ENCODE measurements at places on chromosomes 16 and 17.

GRCh38 chr17:5439446-5439764 lies 450 bp upstream of the C1QBP start:
- no peak for DNase-seq

- no peak for DNase-seq
These were observed 26.4 kb upstream of the MRPS23 start for GRCh38 chr17:57876023-57876865.

- DNase-seq: no peak
These were observed 8.6 kb downstream of the COG1 start for GRCh38 chr17:73201215-73202069.

- DNase-seq: no peak
These were observed 27.5 kb upstream of the HELZ start for GRCh38 chr17:67272312-67273047.

GRCh38 chr17:29283496-29283895 lies 10.5 kb downstream of the NUFIP2 start:
- DNase-seq: no peak

DNA sequence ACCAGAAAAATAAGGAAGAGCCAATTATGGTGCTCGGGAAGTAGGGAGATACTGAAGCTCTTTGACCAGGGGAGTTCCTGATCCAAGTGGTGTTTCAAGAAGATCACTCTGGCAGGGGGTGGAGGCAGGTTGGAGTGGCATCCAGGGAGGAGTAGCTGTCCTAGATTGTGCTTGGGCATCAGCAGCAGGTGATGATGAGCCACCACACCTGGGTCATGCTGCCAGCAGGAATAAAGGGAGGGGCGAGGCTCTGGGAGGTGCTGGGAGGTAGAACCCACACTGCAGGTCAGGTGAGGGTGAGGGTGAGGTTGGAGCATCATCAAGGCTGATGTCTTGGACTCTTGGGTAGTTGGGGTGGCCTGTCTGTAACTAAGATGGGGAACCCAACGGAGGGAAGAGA lies 35.4 kb upstream of the ADGRG1 start:
- DNase-seq: no peak

- no peak for DNase-seq
These were observed 690.1 kb downstream of the WWOX start for GRCh38 chr16:78789561-78789960.

DNA sequence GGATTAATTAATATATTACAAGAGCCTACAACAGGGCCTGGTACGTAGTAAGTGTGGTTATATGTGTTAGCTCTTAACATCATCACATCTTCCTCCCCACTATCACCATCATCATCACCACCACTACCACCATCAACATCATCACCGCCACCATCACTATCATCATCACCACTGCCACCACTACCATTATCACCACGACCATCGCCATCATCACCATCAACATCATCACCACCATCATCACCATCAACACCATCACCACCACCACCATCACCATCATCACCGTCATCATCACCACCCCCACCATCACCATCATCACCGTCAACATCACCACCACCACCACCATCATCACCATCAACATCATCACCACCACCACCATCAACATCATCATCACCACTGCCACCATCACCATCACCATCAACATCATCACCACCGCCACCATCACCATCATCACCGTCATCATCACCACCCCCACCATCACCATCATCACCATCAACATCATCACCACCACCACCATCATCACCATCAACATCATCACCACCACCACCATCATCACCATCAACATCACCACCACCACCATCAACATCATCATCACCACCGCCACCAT lies 7.8 kb upstream of the IL4R start:
- no peak for DNase-seq

GRCh38 chr16:86710602-86710950 lies 132.2 kb downstream of the FOXL1 start:
- no peak for DNase-seq

DNA sequence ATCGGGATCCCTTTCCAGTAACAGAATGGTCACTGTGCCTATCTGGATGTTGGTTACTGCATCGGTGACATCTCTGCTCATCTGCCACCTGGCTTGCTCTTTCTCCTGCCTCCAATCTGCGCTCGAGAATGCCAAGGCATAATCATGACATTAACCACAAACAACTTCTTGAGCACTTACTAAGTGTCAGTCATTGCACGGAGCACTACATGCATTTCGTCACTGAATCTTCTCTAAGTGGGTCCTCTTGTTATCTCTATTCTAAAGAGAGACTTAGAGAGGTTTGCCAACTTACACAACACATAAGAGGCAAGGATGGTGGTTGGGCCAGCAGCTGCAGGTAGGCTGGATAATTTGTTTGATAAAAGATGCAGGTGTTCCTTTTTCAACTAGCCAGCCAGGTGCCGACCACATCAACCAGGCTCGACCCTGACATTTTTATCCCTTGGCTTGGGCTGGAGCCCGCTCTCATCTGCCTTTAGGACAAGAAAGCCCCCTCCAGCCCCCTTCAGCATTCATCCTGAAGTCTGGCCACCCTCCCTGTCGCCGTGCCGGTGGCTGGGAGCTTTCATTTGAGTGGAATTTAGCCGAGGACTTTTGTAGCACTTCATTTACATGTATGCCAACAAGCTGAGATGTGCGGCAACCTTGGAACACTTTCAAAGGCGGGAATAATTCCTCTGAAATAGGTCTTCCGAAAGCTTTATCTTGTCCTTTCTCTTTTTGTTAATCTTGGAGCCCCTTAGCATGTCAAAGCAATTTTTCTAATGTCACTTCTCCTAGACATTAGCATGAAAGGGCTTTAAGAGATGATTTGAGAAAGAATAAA lies 89.3 kb upstream of the NKD1 start:
- no peak for DNase-seq

GRCh38 chr17:280901-281300 lies 71.7 kb downstream of the RPH3AL start:
- no peak for DNase-seq

- no peak for DNase-seq
These were observed 12.2 kb downstream of the C16orf95 start for GRCh38 chr16:87304951-87305350.

DNA sequence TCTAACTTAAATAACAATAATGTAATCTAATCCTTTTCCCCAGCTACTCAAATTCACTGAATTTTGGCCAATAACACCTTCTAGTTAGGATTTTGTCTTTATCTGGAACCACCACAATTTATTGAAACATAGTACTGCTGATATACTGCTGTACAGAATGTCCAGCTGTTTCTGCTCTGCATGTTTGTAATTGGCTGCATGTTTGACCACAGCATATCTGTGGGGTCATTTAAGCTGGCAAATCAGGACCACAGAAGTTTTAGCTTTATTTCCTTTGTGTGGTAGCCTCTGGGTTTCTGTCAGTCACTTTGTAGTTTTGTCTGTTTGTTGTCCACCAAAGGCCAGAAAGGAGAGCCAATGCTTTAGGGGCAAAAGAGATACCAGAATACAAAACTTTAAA lies 22.2 kb upstream of the RAB11FIP4 start:
- no peak for DNase-seq

DNA sequence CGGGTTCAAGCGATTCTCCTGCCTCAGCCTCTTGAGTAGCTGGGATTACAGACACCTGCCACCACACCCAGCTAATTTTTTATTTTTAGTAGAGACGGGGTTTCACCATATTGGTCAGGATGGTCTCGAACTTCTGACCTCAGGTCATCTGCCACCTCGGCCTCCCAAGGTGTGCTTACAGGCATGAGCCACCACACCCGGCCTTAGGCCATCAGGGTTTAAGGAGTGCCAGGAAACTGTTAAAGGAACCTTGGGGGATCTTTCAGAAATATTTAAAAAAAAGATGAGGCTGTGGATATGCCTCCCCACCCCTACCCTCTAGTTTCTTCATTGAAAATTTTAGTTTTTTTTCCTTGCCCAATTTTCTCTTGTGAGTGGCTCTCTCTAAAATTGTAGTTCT lies 31.4 kb upstream of the UBE2G1 start:
- DNase-seq: no peak

- DNase-seq: no peak
These were observed 10.4 kb upstream of the CHMP6 start for GRCh38 chr17:80981062-80981902.

DNA sequence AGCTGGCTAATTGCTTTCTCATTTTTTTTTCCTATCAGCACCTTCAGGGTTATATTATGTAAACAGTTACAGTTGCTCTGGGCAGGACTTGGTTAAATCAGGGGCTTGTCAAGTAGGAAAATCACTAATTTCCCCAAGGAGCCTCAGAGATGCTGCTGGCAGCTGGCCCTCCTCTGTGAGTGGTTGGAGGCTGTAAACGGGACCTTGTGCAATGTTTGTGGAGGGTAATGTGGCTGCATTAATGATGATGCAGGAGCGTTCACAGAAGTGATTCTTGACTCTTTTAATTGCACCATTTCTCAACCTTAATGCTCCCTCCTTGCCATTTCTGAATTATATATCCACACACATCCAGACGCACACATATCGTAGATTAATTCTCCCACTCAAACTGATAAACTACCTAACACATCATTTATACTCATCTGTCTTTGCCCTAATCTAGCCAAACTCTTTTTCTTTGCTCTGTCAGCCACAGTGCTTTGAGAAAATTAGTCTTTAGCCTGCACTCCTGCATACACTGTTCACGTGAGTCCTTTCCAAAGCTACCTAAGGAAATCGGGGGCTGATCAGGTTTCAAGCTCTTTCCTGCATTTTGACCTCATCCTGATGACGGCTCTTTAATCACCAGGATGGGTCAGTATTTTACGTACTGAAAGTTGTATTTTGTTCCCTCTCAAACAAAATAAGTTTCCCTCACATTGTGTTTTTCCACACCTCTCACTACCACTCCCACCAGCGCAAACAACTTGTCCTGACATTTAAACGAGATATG lies 154.4 kb upstream of the PIRT start:
- DNase-seq: no peak

DNA sequence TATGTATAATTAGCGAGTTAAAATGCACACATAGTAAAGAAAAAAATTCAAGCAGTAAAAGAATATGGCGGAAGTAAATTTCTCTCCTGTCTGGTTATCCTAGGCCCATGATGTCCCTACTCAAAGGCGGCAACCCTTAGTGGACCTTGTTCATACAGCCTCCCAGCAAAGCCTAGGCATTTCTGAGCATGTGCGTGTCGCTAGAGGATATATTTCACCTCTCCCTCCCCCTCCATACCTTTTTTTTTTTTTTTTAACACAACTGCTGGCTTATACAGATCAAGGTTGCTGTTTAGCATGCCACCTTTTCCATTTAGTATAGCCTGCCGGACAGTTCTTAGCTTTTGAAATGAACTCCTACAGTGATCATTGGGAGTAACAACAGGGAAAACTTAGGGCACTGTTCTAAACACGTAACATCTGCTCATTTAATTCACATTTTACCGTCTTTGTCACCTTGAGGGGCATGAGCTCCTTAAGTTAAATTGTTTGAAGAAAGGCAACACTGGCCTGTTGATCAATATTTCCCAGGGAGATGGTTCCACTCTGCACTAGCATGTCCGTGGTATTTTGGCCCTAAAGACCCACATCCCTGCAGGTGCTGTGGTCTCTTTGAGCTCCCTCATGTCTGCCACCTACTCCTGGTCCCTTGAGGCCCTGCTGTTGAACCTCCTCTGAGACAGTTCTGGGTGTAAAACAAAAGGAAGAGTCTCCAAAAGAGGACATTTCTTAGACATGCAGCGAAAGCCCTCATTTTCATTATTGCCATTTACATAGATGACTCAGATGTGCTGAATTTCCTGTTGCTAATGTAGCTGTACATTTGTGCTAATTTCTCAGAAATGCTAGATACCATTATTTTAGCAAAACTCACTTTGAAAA lies 4.1 kb upstream of the TNFRSF13B start:
- no peak for DNase-seq

GRCh38 chr16:84509032-84509950 lies 4.8 kb upstream of the MEAK7 start:
- DNase-seq: no peak

GRCh38 chr17:38451840-38452529 lies 23.7 kb downstream of the ARHGAP23 start:
- DNase-seq: no peak

- DNase-seq: no peak
These were observed 49.0 kb upstream of the CRYM start for GRCh38 chr16:21327046-21327445.

GRCh38 chr16:81263470-81264220 lies 25.2 kb downstream of the BCO1 start:
- no peak for DNase-seq

- no peak for DNase-seq
These were observed 87.4 kb upstream of the LHX1 start for GRCh38 chr17:36849871-36850348.

GRCh38 chr16:75593825-75594820 lies 27.9 kb downstream of the GABARAPL2 start:
- no peak for DNase-seq

- DNase-seq: no peak
These were observed 154.0 kb downstream of the TMEM132E start for GRCh38 chr17:34733333-34733732.

DNA sequence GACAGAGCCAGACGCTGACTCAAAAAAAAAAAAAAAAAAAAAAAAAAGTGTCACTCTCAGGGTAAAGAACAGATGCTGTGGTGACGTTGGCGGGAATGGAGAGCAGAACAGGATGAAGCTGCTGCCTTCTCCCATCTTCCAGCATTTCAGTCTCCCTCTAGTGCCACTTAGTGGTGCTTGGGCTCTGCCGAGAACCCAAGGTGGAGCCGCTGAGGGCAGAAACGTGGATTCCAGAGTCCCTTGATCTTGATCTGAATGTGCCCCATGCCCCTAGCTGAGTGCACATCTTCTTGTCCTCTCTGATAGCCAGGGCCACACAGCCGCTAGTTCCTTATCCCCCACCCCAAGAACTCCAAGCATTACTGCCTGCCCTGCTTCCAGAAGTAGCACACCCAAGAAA lies 43.2 kb upstream of the FA2H start:
- DNase-seq: no peak

GRCh38 chr16:54370278-54371040 lies 83.9 kb upstream of the IRX3 start:
- no peak for DNase-seq

GRCh38 chr17:53912117-53912516 lies 89.4 kb downstream of the KIF2B start:
- DNase-seq: no peak

DNA sequence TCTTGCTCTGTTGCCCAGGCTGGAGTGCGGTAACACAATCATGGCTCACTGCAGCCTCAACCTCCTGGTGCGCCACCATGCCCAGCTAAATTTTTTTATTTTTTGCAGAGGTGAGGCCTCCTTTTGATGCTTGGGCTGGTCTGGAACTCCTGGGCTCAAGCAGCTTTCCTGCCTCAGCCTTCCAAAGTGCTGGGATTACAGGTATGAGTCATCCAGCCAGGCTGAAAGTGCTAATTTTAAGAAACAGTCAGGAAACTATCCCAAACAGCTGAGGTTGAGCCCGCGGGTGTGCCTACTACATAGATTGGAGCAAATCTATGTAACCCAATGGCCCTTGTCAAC lies 738 bp upstream of the XPO6 start:
- no peak for DNase-seq

Data from cortex of kidney (tissue), 1 donor.